ENCODE measurements at places on chromosomes 1 and 21. TPM values are rescaled to one million over a fixed set of nuclear protein-coding genes. Genes with fewer than 3 reads are reported as not detected.

- DNase-seq = no peak
Observed at GRCh38 chr1:112676543-112676942, 2.1 kb downstream of the MOV10 start.

DNA sequence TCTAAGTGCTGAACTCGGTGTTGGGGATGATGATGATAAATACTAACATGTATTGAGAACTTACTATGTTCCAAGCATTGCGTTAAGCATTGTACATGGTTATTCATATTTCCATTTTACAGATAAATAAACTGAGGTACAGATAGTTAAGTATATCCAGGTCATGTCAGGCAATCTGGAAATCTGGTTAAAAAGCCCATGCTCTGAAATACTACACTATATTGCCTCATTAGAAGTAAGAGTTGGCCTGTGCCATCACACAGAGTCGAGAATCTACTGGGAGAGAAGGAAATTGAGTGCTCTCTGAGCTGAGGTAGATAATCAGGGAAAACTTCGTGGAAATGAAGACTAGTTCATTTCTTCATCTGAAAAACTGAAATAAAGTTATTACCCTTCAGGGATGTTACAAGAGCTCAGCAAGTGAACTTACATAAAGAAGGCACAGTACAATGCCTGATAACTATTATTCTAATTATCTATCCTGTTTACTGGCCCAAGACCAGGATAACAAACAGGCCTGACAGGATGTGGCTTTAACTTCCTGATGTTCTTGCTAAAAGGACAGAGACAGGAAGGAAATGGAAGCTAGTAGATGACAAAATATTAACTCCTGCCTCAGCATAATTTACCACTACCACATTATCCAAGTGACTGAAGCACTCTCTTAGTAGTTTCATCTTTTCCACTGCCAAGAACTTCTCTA is 85.6 kb downstream of the EPS15 start:
- peak; percentile 22 for DNase-seq

GRCh38 chr1:201683397-201683796 is 144.5 kb downstream of the NAV1 start:
- no peak for DNase-seq

- DNase-seq = no peak
Observed at GRCh38 chr21:41625428-41625827, 117.5 kb upstream of the TMPRSS2 start.

- no peak for DNase-seq
Observed at GRCh38 chr1:212692774-212693644, 6.6 kb downstream of the BATF3 start.

Gene SPRR1B
- total RNA-seq = not detected

All from H4 (cell line).